ENCODE measurements at places on chromosomes 4 and X. TPM values are rescaled to one million over a fixed set of nuclear protein-coding genes. Genes with fewer than 3 reads are reported as not detected.

DNA sequence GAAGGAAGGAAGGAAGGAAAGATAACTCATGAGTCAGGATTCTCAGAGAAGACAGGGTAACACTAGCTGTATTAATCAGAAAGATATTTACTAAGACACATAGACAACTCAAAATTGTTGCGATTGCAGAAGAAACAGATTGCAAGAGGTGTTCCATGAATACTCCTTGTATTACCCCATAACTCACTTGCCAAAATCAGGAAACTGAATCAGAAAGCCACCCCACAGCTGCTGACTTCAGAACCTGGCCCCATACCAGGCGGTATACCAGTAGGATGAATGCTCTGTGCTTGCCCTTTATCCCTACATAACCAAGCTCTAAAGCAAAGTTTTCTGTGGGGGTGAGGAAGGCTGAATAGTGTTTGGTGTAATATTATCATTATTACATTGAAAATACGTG, 468.5 kb downstream of the IQCM start:
- DNase-seq: no peak

GRCh38 chr4:176065435-176066291, at the start of gene WDR17:
Gene WDR17 (plus strand): TSS chr4:176065841. CDS start chr4:176111581, 45,740 bp downstream.
- peak; percentile 73 for DNase-seq

GRCh38 chrX:9707306-9708033, 58.2 kb downstream of the GPR143 start:
- DNase-seq: no peak

DNA sequence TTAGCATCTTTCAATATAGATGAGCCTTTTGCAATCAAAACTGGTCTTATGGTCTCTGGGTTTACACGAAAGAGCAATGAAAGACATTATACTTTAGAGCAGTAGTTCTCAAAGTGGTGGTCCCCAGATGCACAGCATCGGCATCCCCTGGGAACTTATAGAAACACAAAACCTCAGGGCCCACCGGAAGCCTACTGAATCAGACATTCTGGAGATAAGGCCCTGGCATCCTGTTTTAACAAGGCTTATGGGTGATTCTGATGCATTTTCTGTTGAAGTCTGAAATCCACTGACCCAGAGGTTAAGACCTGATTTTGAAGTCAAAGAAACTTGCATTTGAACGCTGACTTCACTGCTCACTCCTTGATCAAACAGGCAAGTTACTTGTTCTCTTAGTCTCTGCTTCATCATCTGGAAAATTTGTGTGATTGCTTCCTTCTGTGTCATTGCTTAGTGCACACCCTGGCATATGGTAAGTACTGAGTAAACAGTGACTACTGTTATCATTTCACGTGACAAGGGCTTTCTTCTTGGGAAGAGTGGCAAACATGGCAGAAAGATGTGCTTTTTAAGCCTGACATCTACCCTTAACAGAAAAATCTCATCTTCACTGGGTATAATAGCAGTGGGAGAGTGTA, 14.5 kb downstream of the CHRNA9 start:
- DNase-seq: no peak

- DNase-seq: no peak
These were observed 452.9 kb downstream of the SPRY1 start for GRCh38 chr4:123849495-123849894.

DNA sequence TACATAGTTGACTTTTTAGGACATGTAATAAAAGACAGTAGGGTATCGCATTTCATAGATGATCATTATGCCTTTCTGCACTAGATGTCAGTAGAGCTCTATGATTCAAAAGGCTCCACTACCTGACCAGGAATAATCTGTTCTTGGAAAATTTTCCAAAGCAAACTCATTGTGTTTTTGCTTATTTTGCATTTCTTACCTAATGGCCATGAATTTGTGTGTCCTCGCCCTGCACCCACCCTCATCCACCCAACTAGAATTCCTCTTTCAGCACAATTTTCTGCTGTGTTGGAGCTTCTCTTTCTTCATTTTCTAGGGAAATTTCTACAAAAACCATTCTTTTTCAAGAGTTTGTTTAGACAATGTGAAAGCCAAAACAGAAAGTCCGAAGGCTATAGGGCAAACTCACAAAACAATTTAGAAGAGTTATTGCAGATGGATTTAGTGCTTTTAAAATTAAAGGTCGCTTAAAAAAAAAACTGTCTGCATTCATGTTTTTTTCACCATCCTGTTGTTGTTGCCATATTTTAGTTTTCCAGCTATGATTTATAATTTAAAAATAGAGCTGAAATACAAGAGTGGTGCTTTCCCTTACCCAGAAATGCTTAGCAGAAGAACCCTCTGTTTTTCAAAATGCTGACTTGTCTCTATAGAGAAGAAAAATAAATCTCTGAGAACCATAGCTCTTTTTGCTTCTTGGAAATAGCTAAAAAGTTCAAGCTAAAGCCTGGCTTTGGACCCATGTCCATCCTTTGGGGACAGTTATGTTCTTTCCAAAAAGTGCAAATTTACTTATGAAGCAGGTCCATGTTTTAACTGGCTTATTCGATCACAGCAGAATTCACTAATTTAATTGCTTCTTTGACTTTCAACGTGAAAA, 183.7 kb downstream of the SPATA18 start:
- DNase-seq: no peak

- DNase-seq: no peak
These were observed 29.5 kb upstream of the USP9X start for GRCh38 chrX:41055740-41056139.

GRCh38 chr4:88949605-88950004, 107.4 kb downstream of the FAM13A start:
- DNase-seq: no peak

DNA sequence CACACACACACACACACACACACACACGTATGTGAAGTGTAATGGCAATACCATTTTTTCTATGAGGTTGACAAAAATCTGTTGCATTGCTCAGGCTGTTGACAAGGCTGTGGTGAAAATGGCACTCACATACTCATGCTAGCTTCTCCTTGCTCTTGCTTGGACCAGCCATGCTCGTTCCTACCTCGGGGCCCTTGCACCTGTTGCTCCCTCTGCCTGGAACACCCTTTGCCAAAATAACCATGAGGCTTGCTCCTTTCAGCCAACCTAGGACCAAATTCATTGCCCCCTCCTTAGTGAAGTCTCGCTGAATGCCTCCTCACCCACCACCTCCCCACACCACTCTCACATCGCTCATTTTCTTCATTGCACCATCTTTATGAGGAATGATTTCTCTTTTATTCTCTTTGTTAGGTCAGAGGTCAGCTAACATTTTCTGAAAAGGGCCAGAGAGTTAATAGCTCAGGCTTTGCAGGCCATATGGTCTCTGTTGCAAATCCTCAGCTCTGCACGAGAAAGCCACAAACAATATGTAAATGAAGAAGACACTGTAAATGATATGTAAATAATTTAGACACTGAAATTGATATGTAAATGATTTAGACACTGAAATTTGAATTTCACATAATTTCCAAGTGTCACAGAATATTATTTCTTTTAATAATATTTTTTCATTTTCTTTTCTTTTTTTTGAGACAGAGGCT, 13.3 kb downstream of the SLC38A5 start:
- DNase-seq: no peak

ZNF732 gene
- not detected for total RNA-seq

SPIN2A gene
- 2.0 TPM for total RNA-seq

DNA sequence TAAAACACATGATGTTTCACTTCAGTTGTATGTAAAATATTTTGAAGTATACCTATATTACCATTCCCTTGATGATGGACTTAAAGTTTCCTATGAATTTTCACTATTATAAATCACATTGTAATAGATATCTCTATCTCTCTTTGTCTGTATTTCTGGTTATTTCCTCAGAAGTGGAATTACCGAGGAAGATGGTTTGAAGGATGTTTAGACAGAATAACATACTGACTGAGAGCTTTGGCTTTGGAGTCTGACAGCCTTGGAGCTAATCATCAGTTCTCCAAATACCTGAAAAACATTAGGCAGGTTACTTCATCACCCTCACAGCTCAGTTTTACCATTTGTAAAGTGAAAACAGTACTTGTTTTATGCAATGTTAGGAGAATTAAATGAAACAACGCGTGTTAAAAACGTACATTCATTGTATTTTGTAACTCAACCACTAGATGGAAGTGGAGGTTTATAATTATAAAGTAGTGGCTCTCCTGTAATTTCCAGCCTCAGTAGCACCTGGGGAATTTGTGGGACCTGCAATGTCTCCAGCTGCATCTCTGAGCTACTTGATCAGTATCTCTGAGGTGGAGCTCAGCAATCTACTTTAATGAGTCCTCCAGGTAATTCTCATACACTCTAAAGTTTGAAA, 14.3 kb downstream of the JCHAIN start:
- DNase-seq: no peak

DGKK gene
- total RNA-seq: not detected

EVC2 gene
- 0.11 TPM for total RNA-seq

- DNase-seq: no peak
These were observed 33.9 kb downstream of the SEC24D start for GRCh38 chr4:118801895-118802575.

- DNase-seq: no peak
These were observed 113.6 kb downstream of the GLUD2 start for GRCh38 chrX:121160987-121161386.

Data from naive thymus-derived CD8-positive, alpha-beta T cell (primary cell).